ENCODE measurements at places on chromosomes 6 and 20.
A peak's percentile ranks its signal among the peaks of the same experiment; 100 is the strongest.

DNA sequence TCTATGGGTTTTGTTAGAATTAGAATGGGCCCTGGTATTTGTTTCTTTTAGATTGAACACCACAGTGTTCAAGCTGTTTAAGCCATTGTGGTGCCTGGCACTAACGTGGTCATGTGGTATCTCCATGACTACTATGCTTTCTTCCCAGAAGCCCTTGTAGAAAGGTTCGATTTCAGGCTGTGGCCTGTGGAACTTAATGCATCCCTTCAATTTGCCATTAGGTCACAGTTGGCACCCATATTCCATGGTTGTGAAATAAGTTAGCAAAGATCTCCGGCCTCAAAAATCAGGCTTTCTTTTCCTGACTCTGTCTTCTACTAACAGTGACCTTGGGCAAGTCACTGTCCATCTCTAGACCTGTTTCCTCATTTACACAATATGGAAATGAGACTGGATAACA lies 31.3 kb upstream of the AAR2 start:
- no peak for DNase-seq

- DNase-seq, result peak; percentile 84
Measured at GRCh38 chr20:62382306-62383198, 4.4 kb upstream of the RPS21 start.

- DNase-seq, result no peak
Measured at GRCh38 chr20:58127701-58128111, 100.7 kb downstream of the ANKRD60 start.

DNA sequence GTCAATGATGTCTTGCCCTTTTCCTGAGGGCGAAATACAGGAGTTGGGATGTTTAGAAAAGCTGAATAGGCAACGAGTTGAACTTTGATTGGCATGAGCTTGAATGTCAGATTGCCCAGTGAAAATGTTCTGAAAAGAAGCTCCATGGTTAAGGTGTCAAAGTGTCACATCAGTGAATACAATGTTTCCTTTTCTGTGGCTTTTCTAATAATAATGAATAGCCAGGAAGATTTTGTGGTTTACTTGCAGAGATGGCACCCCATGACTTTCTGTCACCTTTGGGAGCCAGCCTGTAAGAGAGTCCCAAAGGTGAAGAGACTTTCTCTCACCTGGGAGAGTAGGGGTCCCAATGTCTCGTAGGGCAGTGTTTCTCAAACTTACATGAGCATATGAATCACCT lies 119.2 kb downstream of the KCNQ5 start:
- no peak for DNase-seq

- DNase-seq, result no peak
Measured at GRCh38 chr6:73514746-73515110, 6.1 kb downstream of the EEF1A1 start.

GRCh38 chr6:45706319-45706718 lies 309.3 kb downstream of the CLIC5 start:
- DNase-seq, result no peak

- DNase-seq, result no peak
Measured at GRCh38 chr6:89938014-89938413, 43.7 kb downstream of the GJA10 start.

GRCh38 chr6:169958510-169958909 lies 207.1 kb downstream of the ERMARD start:
- peak; percentile 17 for DNase-seq

DNA sequence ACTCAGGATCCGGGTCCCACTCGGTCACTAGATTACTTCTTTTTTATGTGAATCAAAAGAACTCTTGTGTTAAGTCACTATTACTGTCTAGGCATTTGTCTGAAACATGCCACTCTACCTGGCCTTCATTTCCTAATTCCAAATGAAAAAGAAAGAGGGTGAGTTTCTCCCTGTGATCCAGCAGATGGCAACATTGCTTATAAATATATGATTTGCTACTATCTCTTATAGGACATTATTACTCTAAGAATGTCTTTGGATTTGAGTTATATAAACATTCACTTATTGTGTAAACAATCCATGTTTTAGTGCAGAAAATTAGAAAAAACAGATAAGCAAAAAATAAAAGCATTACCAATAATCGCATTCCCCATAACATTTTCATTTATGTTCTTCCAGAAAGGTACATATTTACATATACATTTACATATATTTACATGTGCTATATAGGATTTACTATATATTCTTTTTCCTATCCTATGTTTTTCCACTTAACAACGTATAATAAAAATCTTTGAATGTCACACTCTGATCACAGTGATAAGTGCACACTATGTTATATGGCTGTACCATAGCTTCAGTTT lies 66.9 kb downstream of the FAXC start:
- no peak for DNase-seq

GRCh38 chr6:158722176-158722729 lies 72.4 kb downstream of the SYTL3 start:
- no peak for DNase-seq

Data from activated T-cell treated with anti-CD3 and anti-CD28 coated beads, Interleukin-2, amount 50 U/mL, for 24 hours (primary cell).